ENCODE measurements at places on chromosomes 16 and 17. TPM values are rescaled to one million over a fixed set of nuclear protein-coding genes. Genes with fewer than 3 reads are reported as not detected.

EPOP gene
- total RNA-seq, result 1.4 TPM

NEUROD2 gene
- total RNA-seq, result not detected

ALOX12 gene
- 2.5 TPM for total RNA-seq

ODAD4 gene
- not detected for total RNA-seq

LRRC46 gene
- 0.66 TPM for total RNA-seq

KRT36 gene
- 0.51 TPM for total RNA-seq

GRIN2A gene
- not detected for total RNA-seq

DYNLRB2 gene
- not detected for total RNA-seq

GRAP gene
- total RNA-seq, result 50.2 TPM

PDE6G gene
- 26.8 TPM for total RNA-seq

TBC1D3C gene
- total RNA-seq, result not detected

CCL1 gene
- total RNA-seq, result not detected

DNA sequence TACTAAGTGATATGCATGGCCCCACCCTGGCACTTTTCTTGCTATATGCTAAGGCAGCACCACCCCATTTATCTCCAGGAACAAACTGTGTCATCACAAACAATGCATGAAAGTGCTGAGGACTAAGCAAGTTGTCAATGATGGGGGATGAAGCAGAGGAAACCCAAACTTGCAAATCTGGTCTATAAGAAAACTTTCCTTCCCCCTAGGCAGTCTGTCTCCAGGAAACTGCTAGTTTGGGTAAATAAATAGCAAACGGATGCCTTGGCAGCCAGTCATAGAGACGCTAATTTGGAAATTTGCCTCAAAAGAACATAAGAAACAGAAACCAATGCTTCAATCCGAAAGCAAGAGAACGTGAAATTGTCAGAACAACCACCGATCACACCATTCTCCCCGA is 5.6 kb upstream of the HSBP1 start:
- H3K4me1 ChIP-seq, result peaks cover 53% of the 10 kb centered on the region
- H3K27me3 ChIP-seq, result no peaks in the 10 kb centered on the region

DNA sequence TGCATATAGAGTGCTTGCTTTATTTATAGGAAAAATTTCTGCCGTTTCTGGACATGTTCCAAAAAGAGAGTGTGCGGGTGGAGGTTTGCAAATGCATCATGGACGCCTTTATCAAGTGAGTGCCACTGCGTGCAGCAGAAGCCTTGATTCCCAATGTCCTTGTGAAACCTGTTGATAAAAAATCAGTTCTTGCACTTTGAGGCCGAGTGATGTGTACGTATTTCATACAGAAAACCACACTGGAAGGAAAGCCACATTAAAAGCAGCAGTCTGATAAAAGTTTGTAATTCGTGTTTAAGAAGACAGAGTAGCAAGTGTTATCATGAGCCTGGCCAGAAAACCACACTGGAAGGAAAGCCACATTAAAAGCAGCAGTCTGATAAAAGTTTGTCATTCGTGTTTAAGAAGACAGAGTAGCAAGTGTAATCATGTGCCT is 78.0 kb downstream of the KNOP1 start:
- no peaks in the 10 kb centered on the region for H3K27me3 ChIP-seq
- no peaks in the 10 kb centered on the region for H3K36me3 ChIP-seq
- H3K4me1 ChIP-seq, result no peaks in the 10 kb centered on the region
- DNase-seq, result no peak

- no peaks in the 10 kb centered on the region for H3K27me3 ChIP-seq
- DNase-seq, result no peak
- H3K27ac ChIP-seq, result no peak overlapping the region
- H3K4me3 ChIP-seq, result no peak overlapping the region
Observed at GRCh38 chr17:55351226-55351625, 70.4 kb downstream of the MMD start.

GRCh38 chr17:65017207-65017774 is 39.2 kb downstream of the GNA13 start:
- H3K27me3 ChIP-seq, result no peaks in the 10 kb centered on the region
- no peak for DNase-seq
- no peak overlapping the region for H3K4me3 ChIP-seq
- peak overlapping the region; percentile 53 for H3K27ac ChIP-seq
- peaks cover 67% of the 10 kb centered on the region for H3K4me1 ChIP-seq

DNA sequence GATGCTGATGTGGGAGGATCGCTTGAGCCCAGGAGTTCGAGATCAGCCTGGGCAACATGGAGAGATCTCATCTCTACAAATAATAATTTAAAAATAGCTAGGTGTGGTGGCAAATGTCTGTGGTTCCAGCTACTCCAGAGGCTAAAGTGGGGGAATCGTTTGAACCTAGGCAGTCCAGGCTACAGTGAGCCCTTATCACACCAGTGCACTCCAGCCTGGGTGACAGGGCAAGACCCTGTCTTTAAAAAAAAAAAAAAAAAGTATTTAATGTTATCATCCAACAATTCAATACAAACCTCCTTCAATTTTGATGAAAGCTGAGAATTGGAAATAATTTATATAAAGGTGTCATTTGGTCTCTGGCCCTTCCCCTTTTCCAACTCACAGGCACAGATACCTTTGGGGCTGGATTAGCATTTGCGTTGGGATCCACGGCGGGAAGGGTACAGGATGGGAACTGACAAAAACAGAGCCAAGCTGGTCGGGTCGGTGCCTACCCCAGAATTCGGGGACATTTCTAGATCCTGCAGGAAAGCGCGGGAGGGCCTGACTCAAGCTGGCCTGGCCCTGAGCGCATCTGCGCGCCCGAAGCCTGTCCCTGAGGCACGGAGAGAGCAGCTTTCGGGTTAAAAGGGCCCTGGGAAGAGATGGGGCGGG is 860 bp upstream of the DCAF7 start:
- peaks cover 48% of the 10 kb centered on the region for H3K4me1 ChIP-seq
- H3K27me3 ChIP-seq, result no peaks in the 10 kb centered on the region
- peak overlapping the region; percentile 50 for H3K4me3 ChIP-seq
- H3K36me3 ChIP-seq, result no peaks in the 10 kb centered on the region
- H3K27ac ChIP-seq, result peak overlapping the region; percentile 96

DNA sequence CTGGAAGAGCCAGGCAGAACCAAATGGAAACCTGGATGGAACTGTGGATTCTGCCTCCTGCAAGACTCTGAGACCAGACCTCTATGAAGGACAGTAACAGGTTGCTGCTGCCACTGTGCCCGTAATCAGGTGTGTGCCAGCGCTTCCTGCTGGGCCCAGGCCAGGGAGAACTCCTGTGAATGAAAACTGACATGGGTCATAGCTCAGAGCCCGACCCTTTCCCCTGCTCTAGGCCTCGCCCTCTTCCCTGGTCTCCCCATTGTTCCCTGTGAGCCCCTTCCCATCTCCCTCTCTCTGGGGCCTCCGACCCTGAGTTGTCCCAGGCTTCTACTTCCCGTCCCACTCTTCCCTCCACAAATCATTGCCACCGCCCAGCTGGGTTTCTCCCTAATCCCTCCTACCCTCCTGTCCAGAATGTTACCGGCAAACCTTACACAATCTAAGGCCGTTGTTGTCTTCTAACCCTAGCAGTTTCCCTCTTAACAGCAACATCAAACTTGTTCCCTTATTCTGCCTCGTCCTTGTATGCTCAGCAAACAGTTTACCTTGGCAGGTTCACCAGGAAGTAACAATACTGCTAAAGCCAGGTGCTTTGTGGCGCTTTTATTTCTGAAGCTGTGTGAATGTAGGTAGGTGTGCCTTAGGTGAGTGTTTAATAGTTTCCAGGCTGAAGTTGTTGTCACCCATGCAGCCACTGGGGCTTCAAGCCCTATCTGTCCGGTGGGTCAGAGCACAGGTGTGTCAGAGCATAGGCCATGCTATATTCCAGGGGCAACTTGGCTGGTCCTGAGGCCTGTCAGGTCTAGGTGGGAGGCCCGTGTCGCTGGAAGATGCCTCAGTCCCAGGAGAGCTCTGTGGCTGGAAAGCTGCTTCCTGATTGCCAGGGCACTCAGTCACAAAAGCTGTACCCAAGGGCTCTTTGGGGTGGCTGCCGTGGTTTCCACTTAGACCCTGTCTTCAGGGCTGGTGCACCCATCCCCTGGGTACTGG is 32.0 kb downstream of the SMPD3 start:
- H3K4me3 ChIP-seq, result no peak overlapping the region
- H3K27me3 ChIP-seq, result no peaks in the 10 kb centered on the region
- peaks cover 25% of the 10 kb centered on the region for H3K4me1 ChIP-seq
- H3K36me3 ChIP-seq, result no peaks in the 10 kb centered on the region
- H3K27ac ChIP-seq, result peak overlapping the region; percentile 72

DNA sequence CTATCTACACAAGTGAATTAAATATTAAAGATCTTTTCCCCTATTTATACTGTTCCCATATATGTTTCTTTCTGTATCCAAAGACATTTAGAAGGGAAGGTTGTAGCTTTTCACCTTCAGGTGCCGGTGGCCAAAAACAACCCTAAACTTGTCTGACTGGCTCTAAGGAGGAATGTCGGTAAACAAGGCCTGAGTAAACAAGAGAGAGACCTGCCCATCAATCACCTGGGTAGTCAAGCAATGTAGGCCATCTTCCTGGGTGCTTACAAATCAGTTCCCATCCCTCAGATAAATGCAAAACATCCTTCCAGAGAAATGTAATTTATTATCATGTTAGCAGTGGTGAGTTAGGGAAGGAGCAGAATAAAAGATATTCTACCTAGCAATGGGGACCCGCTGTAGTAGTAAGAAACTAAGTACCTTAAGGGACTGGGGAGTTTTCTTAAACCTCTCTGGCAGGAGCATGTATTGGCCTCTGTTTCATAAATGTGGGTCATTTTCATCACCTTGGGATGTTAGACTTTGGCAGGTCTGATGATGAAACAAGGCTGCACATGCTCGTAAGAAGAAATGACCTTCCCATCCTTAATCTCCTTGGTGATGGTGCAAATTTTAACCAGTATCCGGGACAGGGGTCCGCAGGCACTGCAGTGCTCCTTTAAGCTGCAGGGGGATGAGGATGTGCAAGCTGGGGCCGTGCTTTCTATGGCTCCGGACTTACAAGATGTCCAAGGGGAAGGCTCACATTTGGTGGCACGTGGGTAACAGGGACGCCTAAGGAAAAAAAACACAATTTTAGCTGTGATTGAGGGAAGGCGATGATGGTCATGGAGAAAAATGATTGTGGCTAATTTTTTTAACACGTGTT is 8.4 kb downstream of the KRT39 start:
- no peaks in the 10 kb centered on the region for H3K27me3 ChIP-seq
- no peaks in the 10 kb centered on the region for H3K36me3 ChIP-seq
- H3K4me3 ChIP-seq, result no peak overlapping the region
- no peaks in the 10 kb centered on the region for H3K4me1 ChIP-seq

- H3K4me1 ChIP-seq, result no peaks in the 10 kb centered on the region
- no peaks in the 10 kb centered on the region for H3K36me3 ChIP-seq
- no peak for DNase-seq
- no peaks in the 10 kb centered on the region for H3K27me3 ChIP-seq
- no peak overlapping the region for H3K4me3 ChIP-seq
- H3K27ac ChIP-seq, result no peak overlapping the region
Observed at GRCh38 chr17:6027342-6028024, 42.7 kb upstream of the WSCD1 start.

DNA sequence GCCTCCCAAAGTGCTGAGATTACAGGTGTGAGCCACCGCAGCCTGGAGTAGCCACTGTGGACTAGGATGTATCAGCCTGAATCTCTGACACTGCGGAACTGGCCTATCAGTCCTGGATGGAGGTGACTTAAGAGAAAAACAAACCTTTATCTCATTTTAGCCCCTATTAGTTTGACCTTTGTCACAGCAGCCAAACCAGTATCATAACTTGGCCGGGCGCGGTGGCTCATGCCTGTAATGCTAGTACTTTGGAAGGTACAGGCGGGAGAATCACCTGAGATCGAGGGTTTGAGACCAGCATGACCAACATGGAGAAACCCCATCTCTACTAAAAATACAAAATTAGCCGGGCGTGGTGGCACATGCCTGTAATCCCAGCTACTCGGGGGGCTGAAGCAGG is 51.8 kb upstream of the USP7 start:
- no peak for DNase-seq
- H3K4me1 ChIP-seq, result no peaks in the 10 kb centered on the region
- no peak overlapping the region for H3K27ac ChIP-seq
- H3K36me3 ChIP-seq, result no peaks in the 10 kb centered on the region
- H3K4me3 ChIP-seq, result no peak overlapping the region

DNA sequence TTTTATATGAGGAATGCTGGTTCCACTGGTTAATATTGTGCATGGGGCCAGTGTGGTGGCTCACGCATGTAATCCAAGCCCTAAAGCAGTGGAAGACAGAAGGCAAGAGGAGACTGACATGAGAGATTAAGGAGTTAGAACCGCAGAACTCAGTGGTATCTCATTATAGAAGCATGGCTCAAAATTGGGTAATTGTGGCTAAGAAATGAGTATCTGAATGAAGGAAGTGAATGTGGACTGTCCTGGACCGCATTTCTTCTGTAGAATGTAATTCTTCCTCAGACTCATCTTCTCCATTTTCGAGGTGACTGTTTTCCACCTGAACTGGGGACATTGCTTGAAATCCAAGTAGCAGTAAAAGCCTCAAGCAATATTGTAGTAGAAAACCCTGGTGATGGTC is 42.6 kb upstream of the CDR2 start:
- no peak for DNase-seq
- H3K4me1 ChIP-seq, result no peaks in the 10 kb centered on the region
- H3K27me3 ChIP-seq, result no peaks in the 10 kb centered on the region

DNA sequence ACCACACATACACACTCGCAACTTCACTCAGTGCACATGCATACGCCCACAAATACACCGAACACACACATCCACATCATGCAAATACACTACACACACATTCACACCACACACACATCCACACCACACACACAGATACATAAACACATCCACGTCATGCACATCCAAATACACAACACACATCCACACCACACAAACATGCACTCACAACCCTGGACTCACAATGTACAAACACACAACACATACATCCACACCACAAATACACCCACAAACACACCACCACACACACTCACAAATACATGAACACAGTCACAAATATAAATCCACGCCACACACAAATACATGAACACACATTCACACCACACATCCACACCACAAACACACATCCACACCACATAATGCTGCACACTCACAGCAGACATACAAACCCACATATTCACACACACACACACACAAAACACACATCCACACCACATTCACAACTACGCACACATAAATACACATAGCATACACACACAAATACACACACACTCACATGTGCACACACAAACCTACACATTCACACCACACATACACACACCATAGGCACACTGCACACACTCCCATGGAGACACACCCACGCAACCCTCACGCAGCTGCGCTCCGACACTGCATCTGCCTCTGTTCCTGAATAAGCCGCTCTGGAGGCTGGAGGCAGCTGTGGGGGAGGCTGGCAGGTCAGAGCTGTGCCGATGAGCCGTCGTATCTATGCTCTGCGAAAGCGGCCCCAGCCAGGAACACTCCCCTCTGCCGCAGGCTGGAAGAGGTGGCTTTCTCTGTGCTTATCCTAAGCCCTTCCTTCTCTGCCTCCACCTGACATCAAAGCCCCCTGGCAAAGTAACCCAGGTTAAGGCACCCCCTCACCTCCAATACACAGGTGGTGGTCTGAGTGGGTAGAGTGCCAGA is 141.8 kb downstream of the GRIN2A start:
- no peaks in the 10 kb centered on the region for H3K27me3 ChIP-seq
- H3K4me1 ChIP-seq, result peaks cover 7% of the 10 kb centered on the region
- no peak for DNase-seq
- H3K27ac ChIP-seq, result no peak overlapping the region

- H3K36me3 ChIP-seq, result no peaks in the 10 kb centered on the region
- no peak overlapping the region for H3K27ac ChIP-seq
- H3K27me3 ChIP-seq, result no peaks in the 10 kb centered on the region
- H3K4me1 ChIP-seq, result peaks cover 20% of the 10 kb centered on the region
- no peak overlapping the region for H3K4me3 ChIP-seq
Observed at GRCh38 chr17:45332505-45332904, 15.7 kb upstream of the MAP3K14 start.

GRCh38 chr16:17386229-17386628 is 84.5 kb downstream of the XYLT1 start:
- no peak overlapping the region for H3K27ac ChIP-seq
- DNase-seq, result no peak
- no peaks in the 10 kb centered on the region for H3K27me3 ChIP-seq
- H3K4me3 ChIP-seq, result no peak overlapping the region
